ENCODE measurements at places on chromosomes 7 and 10.

GRCh38 chr10:35821339-35821911 lies 179.3 kb upstream of the FZD8 start:
- no peak for DNase-seq

- no peak for DNase-seq
Measured at GRCh38 chr10:128421371-128422160, 295.3 kb upstream of the MKI67 start.

GRCh38 chr10:80454513-80455460 lies 677 bp downstream of the TSPAN14 start:
- DNase-seq: no peak

- no peak for DNase-seq
Measured at GRCh38 chr10:5018134-5018533, 14.5 kb upstream of the AKR1C2 start.

GRCh38 chr7:43921423-43921822 lies 4.8 kb upstream of the UBE2D4 start:
- DNase-seq: no peak

DNA sequence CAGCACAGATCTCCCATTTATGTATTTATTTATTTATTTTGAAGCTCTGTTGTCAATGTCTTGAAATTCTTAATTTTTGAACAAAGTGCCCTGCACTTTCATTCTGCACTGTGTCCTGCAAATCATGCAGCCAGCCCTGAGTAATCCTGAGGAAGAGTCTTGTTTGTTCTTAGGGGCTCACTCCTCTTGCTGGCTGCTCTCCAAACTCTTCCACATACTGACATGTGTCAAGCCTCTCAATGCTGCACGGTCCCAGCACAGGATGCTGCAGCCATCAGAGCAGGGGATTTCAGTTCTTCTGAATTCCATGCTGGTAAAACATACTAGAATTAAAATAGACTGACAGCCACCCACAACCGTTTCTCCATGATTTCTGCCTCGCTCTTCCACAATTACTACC lies 207.2 kb downstream of the PARD3 start:
- DNase-seq: no peak

GRCh38 chr7:17844514-17845196 lies 95.6 kb downstream of the SNX13 start:
- DNase-seq: no peak

DNA sequence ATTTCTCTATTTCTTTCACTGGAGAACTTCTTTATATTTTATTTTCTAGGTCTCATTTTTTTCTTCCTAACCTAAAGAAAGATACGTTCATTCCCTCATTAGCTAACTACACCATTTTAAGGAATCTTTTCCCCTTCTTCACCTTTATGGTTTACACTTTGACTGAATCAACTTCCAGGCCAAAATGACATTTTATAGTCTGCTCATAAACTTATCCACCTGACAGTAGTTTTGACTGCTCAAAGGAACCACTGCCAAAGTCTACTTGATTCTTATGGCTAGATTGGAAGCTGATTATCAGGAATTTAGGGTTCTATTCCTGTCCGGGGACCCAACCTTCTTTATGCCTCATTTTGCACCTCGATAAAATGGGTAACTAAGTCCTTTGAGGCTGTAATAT lies 73.0 kb upstream of the FOXP2 start:
- no peak for DNase-seq

GRCh38 chr10:59887006-59887405 lies 19.4 kb downstream of the CCDC6 start:
- DNase-seq: no peak

- DNase-seq: no peak
Measured at GRCh38 chr10:110350812-110351211, 46.1 kb upstream of the SMNDC1 start.

GRCh38 chr10:65275296-65275695 lies 1650.5 kb upstream of the LRRTM3 start:
- no peak for DNase-seq

DNA sequence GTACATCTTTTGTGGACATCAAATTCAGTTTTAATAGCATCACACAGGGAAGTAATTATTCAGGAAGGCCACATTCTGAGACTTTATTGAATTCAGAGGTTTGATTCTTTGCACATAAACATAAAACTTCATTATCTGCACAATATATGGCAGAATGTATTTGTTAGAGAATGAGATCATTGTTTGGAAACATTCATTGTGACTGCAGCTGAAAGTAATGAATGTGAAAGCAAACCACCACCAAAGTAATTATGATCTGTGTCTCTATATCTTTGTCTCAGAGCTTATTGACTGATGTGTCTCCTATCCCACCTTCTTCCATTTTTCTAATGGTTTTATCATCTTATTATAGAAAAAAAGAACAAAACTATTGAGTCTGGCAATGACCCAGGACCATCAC lies 340.9 kb upstream of the PCDH15 start:
- no peak for DNase-seq

GRCh38 chr7:148620749-148621359 lies 30.3 kb downstream of the C7orf33 start:
- DNase-seq: no peak

DNA sequence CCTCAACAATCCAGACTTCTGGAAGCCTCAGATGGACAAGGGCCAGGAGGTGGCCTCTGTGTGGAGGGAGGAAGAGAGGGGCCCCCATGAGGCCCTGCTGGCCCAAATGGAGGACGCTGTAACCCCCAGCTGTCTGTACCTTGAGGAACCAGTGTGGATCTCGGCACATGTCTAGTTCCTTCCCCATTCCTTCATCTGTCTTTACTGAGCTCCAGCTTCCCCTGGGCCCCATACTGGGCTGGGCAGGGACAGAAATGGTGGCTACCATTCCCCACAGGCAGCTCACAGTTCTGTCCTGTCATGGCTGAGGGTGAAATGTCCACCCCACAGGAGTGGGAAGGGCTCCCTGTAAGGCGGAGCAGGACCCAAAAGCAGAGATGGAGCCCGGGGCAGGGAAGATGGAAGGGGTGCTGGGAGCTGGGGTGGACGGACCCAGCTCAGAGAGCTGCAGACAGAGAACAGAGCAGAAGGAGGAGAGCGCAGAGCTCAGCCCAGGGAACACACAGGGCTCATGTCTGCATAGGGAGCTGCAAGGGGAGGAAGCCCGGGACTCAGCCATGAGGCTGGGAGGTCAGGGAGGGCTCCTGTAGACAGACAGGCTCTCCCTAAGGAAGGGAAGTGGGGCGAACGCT lies 22.8 kb downstream of the ANTXRL start:
- DNase-seq: no peak

- DNase-seq: no peak
Measured at GRCh38 chr10:969473-970150, 18.6 kb upstream of the GTPBP4 start.

- DNase-seq: no peak
Measured at GRCh38 chr7:92025260-92025659, 84.6 kb downstream of the AKAP9 start.

- no peak for DNase-seq
Measured at GRCh38 chr7:107937531-107937930, 46.5 kb downstream of the DLD start.

DNA sequence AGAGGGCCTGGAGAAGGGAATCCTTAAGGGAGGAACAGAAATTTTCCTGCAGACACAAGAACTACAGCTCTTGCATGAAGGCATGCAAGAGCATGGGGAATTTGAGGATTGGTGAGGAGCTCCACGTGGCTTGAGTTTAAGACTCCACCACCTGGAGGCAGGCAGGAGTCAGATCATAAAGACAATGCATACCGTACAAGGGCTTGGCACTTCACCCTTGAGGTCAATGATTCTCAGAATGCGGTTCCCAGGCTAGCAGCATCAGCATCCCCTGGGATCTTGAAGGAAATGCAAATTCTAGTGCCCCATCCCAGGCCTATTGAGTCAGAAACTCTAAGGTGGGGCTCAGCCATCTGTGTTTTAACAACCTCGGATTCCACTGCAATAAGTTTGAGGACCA lies 143.8 kb downstream of the C7orf25 start:
- DNase-seq: no peak
